ENCODE measurements at places on chromosomes 3 and 15.

GRCh38 chr3:188113756-188114155 lies 40.2 kb upstream of the LPP start:
- no peak for DNase-seq

DNA sequence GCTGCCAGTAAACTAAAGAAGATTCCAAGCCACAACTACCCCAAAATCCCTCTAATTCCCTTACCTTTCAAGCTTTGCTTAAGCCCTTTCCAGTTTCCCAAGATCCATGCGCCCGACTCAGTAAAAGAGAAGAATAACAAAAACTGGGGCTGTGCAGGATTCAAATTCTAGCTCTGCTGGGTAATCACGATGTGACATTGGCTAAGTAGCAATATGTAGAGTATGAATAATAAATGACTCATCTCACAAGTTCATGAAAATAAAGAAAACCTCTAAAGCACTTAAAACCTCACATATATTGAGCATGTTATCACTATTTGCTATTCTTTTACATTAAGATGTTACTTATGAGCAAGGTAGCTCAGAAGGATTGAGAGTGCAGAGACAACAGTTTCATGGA lies 522.2 kb upstream of the ZNF717 start:
- DNase-seq: no peak

- no peak for DNase-seq
Observed at GRCh38 chr3:122505676-122506075, 9.1 kb downstream of the KPNA1 start.

DNA sequence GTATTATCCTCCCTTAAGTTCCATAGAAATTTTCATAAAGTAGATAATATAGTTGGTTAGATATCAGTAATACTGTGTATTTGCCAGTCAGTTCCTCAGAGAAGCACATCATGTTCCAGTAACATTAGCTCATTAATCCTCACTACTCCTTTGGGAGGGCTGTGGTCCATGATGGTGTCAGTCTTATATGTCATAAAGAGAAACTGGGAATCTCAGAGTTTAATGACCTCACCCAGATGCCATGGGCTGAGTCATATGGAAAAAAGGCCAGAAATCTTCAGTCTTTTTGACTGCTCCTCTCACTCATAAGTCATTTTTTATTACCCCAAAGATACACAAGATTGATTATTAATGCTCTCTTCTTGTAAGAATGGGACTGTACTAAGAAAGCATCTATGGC lies 188.6 kb downstream of the CHL1 start:
- no peak for DNase-seq

DNA sequence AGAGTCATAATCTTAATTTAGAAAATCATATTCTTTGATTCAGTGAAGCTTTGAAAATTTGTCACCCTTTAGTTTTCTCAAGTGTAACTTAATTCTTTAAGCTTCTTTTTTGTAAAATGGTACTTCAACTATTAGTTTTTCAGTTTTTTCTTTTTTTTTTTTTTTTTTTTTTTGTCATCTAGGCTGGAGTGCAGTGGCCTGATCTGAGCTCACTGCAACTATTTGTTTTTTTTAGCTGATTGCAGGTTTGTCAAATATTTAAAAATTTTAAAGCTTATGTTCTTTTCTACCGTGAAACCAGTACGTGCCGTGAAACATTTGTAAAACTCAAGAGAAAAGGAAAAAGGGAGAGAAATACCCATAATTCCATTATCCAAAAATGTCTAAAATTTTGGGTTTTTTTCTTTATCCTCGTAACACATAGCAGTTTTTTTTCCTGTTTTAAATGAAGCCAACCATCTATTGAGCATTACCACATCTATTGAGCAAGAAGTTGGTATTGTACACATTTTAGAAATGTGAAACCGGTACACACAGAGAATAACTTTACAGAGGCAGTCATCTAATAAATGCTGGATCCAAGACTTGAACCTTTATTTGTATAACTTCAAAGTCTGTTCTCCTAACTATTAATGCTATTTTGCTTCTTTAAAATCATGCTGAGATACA lies 25.7 kb downstream of the ECT2 start:
- DNase-seq: no peak

GRCh38 chr15:68517285-68517761 lies 61.5 kb upstream of the CORO2B start:
- DNase-seq: no peak

DNA sequence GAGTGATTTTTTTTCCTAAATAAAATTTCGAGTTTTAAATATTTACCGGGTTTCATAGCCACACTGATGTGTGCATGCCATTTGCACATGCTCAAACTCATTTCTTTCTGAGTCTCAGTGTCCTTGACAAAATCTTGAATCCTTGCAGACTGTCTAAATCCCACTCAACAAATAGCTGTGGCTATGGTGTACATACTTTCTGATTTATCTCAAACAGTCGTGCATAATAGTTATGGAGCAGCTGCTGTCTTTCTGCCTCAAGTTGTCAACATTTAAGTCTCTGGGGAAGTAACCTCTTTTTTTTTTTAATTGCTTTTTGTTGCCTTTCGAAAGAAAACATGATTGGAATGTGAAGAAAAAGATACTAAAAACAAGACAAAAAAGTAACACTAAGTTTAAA lies 52.8 kb upstream of the UTS2B start:
- DNase-seq: no peak

- no peak for DNase-seq
Observed at GRCh38 chr15:79209116-79209515, 73.4 kb upstream of the ANKRD34C start.

DNA sequence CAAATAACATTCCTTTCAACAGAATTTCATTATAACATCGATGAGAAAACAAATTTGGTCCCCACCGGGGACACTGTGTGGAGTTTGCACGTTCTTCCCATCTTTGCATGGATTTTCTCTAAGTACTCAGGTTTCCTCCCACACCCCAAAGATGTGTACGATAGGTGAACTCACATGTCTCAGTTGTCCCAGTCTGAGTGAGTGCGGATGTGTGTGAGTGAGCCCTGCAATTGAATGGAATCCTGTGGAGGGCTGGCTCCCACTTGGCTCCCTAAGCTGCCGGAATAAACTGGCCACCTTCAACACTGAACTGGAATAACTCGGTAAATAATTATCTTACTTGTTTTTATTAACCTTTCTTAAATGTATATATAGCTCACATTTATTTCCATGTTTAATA lies 77.0 kb downstream of the TRANK1 start:
- DNase-seq: no peak

- no peak for DNase-seq
Observed at GRCh38 chr15:56252386-56252785, 8.7 kb upstream of the RFX7 start.

DNA sequence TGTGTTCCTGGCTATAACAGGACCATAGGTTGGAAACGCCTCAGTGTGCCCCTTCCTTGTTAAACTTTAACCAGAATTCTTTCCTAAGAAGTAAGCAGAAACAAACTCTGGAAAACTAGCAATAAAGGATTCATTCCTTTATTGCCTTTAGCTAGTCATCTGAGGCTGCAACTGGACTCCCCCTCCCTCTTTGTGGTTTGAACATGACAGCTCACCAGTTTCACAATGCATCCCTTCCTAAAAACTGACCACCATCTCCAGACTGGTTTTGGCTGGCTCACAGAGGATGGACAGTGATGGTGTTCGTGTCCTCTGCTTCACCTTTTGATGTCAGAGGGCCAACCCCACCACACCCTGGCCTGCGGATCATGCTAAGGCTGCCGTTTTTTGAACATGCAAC lies 27.9 kb upstream of the TGFBR2 start:
- no peak for DNase-seq

DNA sequence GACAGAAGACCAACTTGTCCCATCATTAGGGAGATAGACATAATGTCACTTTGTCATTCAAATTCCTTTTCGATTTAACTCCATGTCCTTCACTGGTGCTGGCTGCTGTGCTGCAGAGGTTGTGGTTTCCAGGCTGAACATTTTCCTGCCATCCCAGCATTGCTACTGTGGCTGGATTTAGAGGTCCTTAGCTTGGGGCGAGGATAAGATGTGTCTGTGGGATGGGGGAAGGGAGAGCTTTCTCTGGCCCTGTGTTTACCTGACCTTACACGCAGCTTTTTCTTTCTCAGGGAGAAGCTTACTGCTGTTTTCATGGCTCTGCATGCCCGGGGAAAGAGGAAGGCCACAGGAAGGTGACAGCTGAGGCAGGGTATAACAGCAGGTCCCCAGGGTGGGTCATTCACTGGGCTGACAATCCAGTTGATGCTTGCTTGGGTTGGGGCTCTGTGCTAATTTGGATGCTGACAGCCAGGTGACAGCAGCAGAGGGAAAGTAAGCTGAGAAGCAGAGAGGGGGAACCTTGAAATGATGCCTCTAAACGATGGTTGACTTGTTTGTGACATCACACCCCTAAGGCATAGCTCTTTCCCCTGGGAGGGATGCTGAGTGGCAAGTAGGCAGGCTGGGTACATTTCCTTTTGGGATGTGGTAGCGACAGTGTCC lies 326.9 kb upstream of the CTNNB1 start:
- DNase-seq: no peak

- DNase-seq: no peak
Observed at GRCh38 chr15:100879061-100879463, 569 bp upstream of the ALDH1A3 start.

DNA sequence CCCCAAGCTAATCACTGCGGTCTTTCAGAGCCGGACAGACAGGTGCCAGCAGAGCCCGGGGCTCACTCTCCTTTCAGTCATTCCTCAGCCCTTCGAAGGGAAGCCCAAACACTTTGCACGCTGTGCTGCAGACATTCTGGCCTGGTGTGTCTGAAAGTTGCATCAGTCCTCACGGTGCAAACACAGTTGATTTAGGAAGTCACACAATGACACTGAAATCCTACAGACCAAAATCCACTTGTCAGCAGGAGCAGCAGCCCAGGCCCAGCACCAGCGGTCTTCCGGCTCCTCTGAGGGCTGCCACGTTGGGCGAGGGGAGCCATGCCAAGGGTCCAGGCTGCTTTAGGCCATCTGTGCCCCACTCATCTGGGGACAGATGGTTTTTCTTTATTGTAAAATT lies 61.6 kb downstream of the RGMA start:
- DNase-seq: no peak

GRCh38 chr3:150314248-150315004 lies 93.7 kb upstream of the TSC22D2 start:
- no peak for DNase-seq

DNA sequence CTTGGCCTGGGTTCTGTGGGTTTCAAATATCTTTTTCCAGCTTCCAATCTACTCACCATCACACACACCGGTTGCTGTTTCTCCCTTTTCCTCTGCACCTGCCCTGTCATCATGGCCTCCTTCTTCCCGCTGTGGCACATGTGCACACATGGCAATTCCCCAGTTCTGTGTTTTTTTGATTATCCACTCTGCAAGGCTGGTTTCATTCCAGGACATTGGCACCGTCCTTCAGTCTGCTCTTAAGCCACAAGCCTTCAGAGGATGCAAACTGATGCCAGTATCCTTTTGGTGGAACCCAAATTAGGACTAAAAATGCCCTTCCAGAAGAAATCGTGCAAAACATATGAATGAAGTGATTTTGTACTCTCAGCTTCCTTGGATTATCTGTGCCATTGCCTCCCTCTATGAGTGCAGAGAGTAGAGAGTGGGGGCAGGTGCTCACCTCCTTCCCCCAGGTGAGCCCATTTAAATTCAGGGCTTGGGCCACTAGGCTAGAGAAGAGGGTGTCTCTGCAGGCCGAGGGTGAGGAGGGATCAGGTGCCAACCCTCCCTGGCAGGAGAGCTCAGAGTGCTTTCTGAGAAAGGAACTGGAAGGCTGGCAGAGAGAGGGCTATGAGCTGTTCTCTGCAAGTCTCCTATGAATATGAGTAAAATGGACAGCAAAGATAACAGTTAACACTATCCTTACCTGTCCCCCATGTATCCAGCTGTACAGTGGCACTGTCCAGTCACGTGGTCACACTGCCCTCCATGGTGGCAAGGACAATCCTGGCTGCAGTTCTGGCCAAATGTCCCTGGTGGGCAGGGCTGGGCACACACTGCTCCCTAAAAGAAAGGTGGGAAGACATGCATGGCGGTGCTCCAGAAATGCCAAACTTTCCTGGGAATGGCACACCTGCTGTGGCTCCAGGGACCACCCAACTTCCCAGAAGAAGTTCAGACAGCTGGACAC lies 100.8 kb downstream of the RAB11A start:
- no peak for DNase-seq

DNA sequence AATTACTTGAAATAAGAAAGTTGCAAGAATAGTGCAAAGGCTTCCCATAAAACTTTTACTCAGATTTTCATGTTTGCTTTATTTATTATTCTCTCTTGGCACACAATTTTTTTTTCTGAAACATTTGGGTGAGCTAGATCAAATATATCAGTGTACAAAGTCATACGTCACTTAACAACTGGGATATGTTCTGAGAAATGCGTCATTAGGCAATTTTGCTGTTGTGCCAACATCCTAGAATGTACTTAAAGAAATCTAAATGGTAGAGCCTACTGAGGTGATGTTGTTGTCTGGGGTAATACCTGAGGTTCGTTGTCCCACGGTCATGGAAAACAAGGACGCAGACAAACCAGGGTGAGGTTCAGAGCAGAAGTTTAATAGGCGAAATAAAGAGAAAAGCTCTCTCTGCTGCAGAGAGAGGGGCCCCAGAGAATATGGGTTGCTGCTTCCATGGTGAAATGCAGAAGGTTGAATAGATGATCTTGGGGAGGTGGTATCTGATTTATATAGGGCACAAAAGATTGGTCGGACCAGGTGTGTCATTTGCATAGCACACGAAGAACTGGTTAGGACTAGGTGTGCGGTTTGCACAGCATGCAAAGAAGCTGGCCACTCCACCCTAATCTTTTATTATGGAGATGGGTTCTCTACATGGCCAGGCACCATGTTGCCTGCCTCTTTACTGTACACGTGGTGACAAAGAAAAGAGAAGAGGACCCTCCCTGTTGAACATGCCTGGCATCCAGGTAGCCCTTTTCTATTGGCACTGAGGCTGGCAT lies 8.8 kb upstream of the GRAMD1C start:
- no peak for DNase-seq

DNA sequence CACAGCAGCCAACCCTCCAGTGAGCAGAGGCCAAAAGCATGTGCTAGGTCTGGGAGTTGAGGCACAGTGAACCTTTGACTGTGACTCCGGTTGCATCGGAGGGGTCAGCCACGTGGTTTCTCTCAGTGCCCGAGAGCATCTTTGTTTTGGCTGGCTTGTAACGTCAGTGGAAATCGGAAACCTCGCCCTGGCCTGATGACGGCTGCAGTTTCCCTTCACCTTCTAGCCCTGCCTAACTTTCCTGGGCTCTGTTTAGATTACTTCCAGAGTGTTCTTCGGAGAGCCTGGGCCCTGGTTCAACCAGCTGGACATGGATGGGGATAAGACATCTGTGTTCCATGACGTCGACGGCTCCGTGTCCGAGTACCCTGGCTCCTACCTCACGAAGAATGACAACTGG lies 56.6 kb downstream of the MESD start:
- DNase-seq: no peak

GRCh38 chr3:120673116-120673515 lies 8.9 kb downstream of the HGD start:
- DNase-seq: no peak

GRCh38 chr3:141894524-141895176 lies 18.2 kb downstream of the ATP1B3 start:
- no peak for DNase-seq

DNA sequence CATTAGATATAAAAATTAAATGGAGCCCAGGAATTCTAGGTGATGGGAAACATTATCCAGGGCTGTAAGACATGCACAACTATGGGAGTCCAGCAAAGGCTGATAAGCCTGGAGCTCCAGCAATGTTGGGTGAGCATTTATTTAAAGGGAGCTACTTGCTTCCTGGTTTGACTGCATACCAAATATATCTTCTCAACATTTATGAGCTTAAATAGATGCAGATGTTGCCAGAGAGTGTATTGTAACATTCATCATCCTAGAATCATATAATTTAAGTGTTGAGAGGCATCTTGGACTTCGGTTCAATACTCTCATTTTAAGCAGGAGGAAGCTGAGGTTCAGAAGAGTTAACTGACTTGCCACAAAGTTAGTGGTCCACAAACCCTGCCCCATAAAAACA lies 12.2 kb upstream of the POLR2M start:
- DNase-seq: no peak
